ENCODE measurements at places on chromosomes 6 and 20.

DNA sequence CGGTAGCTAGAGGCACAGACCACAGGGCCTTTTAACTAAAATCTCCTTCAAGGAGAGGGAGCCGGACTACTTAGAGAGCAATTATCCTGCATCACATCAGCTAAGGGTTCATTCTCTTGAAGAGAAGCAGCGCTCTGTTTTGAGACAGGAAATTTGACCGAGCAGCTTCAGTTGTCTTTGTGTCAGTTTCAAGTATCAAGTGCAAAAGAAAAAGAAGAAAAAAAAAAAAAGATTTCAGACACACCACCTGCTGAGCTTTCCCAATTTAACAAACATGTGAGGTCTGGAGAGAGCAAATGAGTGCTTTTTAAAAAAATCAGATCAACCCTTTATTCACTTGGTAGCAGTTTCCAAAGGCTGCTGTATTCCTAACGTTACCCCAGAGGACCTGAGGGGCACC lies 273.5 kb upstream of the POU3F2 start:
- no peak for DNase-seq

- DNase-seq, result no peak
Measured at GRCh38 chr6:33591424-33592032, 11.5 kb upstream of the BAK1 start.

DNA sequence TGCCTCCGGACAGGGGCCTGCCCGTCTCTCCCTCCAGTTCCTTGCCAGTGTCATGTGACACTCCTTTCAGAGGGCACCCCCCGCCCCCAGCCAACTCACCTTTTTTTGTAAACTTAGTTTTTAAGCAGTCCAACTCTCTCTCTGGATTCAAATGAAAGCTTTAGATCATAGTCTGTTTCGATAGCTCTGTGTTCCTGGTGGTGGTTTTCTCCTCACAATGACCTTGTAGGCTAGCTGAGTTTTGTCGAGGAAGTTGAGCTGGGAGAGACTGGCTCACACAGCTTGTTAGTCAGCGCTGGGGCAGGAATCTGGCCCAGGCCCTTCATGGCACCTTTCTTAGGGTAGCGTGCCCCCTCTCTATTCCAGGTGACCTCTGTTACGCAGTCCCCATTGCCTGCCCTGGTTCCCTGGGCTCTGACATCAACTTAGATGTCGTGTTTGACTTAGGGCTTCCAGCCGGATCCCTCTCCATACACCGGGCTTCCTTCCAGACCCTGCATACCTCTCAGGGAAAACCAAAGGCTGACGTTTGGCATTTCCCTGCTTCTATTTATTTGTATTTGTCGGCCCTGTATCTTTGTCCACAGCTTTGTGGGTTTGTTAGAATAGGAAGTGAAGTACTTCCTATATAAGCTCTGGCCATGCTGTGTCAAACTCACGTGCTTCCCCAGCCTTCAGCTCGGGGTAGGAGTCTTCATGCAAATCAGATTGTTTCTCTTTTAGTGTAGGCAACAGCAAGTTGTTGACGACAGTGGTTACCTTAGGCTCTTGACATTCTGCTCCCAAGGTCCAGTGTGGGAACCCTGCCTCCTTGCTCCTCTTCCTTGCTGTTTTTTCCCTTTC lies 12.7 kb downstream of the IGF2R start:
- DNase-seq, result no peak

DNA sequence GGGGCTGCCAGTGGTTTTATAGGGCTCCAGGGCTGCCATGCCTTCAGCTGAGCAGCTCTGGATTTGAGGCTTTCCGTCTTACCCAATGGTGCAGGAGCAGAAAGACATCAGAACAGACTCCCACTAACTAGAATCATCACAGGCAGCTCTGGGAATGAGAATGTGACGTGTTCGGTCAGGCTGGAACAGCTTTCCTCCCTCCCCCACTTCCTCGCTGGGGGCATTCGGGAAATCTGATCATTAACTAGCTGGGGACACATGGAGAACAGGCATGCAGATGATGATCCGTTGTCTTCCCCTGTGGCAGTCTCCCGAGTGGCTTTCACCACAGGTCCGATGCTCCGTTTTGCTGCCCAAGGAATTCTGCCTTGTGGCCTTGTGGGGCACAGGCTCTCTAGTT lies 5.5 kb upstream of the MTG2 start:
- DNase-seq, result no peak

- no peak for DNase-seq
Measured at GRCh38 chr20:4469910-4470309, 251.8 kb upstream of the PRND start.

DNA sequence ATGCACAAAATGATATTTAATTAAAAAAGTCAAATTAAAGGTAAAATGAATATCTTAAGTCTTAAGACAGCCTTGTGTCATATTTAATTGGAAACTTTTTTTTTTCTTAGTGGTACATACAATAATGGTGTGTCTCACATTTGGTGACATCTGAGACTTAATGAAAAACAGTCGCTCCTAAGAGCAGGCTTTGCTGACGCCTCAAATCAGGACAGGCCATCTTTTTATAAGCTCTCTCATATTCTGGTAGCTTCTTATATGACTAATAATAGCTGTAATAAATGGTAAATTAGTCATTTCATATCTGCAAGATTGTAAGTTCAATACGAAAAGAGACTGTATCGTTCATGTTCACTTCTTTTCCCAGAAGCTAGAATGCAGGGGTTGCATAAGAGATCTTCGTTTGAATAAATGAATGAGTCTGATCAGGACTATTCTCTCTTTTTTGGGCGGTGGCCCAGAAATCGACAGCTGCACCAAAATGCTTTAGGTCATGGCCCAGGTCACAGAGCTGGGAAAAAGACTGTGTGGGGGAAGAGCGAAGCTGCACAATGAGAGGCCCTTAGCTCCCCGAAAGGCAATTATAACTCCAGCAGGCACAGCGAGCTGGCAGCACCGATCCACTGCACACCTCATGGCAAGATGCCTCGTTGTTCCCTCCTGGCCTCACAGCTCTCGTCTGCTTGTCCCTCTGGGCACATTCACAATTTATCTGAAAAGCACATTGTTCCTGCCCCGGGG lies 69.4 kb downstream of the NRN1 start:
- DNase-seq, result no peak

GRCh38 chr6:125910527-125910926 lies 46.0 kb upstream of the HINT3 start:
- DNase-seq, result no peak

Measured in caudate nucleus (tissue), 63 donors.